Stimulated activated naive B cell treated with anti-CD40 and anti-IgM and Interleukin-4, amounts not matched to agents 10 μg/mL and 1 μg/mL and 100 μg/mL, for 72 hours (primary cell): ENCODE measurements at places on chromosomes 6 and 20.

- no peak for DNase-seq
Measured at GRCh38 chr20:16003310-16003709, 569.9 kb downstream of the KIF16B start.

DNA sequence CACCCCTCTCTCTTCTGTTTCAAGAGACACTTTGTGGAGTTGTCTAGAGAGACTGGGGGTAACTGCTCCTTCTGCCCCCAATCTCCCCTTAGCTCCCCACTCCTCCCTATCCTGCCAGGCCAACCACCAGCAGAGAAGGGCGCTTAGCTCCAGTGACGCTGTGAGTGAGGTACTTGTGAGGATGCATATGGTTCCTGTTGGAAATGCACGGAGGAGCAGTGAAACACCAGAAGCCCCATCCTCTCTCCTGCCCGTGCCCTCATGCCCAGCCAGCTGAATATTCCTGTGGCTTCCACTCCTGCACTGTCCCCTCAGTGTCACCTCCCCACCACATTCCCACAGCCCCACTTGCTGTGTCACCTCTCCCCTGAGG lies 11.9 kb downstream of the NT5E start:
- DNase-seq: no peak

DNA sequence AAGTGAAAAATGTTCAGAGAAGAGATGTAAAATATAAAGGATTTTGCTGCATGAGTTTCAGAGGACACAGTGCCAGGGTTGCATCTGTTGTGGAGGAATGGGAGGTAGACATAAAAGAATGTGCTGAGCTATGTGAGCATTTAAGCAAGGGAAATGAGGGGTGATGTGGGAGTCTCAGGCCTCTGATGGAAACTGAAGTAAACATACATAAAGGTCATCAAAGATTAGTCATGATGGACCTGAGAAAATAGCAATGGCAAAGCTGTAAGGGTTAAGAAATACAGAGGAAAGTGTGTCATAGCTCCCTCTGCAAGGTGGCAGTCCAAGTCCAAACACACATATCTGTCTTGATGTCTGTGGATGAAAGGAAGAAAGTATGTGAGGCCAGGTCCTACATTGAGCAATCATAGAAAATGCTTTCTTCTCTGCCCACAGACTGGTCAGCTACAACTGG lies 306.6 kb upstream of the ECI2 start:
- DNase-seq: no peak

DNA sequence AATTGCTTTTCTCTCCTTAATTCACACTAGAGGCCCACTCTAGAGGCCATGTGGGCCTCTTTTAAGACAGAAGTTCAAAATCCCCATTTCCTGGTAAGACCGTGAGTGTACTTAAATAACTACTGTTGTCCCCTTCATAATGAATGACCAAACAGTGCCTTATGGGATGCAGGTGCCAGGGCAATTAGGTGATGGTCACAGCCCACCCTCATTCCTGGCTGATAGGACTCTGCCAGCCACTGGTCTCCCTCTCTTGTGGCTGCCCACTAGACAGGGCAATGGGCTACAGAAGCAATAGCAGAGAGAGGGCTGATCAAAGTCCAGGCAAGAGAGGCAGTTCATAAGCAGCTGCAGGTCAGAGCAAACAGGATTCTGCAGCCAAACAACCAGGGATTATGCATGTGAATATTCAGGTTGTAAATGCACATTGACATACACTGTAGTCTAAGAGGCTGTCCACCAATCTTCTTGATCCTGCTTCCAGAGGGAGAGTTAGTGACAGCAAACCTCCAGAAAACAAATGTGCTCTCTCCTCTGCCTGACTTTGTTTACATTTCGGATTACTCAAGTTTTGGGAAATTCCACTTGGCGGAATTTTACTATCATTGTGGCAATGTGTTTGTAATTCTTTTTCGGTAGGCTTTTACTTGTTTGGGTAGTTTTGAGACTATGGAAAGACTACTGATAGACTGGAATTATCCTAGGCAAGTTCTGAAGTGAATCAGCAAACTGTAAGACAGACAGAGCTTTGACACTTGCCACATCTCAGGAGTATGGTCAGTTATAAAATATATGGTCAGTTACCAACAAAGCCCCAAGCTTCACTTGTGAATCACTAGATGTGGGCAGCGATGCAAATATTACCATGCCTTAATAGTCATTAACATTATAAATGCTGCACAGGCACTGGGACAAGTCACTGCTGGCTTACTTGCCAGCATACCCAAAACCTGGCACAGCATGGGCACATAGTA lies 12.8 kb downstream of the PTPRK start:
- DNase-seq: no peak

- DNase-seq: no peak
Measured at GRCh38 chr6:11785415-11785773, 6.8 kb upstream of the ADTRP start.

- DNase-seq: no peak
Measured at GRCh38 chr20:38173237-38174156, 8.4 kb upstream of the TGM2 start.

GRCh38 chr6:130019326-130020072 lies 1.1 kb downstream of the L3MBTL3 start:
- peak; percentile 24 for DNase-seq
